ENCODE measurements at places on chromosomes 4 and X.
A peak's percentile ranks its signal among the peaks of the same experiment; 100 is the strongest.

DNA sequence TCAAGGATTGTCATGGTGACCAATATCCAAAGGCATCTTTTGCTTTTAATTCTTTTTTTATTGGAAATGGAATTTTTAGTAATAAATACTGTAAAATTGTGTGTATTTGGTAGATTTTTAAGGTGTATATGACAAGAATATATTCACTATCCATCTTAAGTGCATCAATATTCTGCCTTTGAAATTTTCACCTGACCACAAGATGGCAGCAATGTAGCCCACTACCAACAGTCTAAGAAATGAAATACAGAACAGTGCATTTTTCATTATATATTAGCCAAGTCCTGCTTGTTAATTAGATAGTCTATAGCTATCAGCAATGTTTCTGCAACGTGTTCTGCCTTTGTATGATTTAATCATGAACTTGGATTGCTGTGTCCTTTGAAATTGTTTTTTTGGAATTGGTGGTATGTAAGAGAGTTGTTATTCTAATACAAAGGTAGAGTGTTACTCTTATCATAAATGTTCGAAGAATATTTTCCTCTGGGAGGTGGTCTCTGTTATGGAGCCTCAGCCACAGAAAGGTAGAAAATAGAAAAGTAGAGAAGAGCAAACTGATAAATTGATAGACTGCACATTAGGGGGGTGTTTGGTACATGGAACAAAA is 38.2 kb downstream of the HPGDS start:
- no peak for DNase-seq

GRCh38 chr4:119679251-119679650 is 50.6 kb upstream of the PDE5A start:
- DNase-seq, result no peak

DNA sequence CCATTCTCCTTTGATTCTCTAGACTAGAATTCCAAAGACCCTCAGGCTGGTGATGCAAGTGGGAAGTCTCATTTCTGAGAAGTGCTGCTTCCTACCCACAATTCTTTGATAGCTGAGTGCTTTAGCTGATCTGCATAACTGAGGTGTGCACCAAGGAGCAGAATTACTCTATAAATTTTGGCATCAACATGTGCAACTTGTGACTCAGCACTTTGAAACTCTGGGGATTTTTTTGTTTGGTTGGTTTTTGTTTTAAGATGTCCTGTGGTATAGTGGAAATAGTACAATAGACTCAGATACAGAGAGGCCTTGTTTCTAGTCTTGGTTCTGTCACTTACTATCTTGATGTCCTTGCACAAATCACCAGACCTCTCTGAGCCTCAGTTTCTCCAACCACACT is 148.4 kb downstream of the AR start:
- no peak for DNase-seq

DNA sequence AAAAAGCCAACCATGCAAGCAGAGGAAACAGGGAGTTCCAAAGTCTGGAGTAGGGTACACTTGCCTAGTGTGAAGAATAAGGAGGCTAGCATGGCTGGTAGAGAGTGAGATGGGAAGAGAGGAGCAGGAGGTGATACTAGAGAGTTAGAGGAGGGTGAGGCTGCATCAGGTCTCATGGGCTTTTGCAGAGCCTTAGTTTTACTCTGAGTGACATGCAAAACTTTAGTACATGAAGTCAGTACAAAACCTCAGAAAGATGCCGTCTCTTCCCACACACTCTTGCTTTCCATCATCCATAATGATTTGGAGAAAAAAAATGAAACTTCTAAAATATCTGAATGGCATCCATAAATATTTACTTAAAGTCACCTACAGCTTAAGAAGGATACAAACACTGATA is 5.0 kb downstream of the OPRPN start:
- no peak for DNase-seq

DNA sequence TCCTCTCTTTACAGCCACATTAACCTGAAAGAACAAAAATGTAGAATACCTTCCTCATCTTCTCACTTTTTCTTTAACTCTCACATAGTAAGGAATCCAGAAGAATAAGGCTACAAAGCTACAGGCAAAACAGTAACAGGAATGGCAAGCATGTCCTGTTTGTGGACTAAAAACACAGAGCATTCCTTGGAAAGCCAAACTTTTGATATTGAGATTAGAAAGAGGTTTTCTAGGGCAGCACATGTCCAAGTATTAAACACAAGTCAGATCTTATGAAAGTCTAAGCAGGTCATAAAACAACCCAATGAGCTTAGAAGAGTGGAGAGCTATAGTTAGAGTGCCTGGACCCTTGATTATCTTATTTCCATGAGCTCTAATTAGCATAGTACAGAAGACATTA is 58.2 kb upstream of the FAM9C start:
- no peak for DNase-seq

GRCh38 chr4:164731827-164732474 is 22.0 kb upstream of the SMIM31 start:
- DNase-seq, result peak; percentile 40

GRCh38 chrX:100895365-100896075 is 21.4 kb upstream of the NOX1 start:
- no peak for DNase-seq

- DNase-seq, result no peak
Measured at GRCh38 chr4:6001680-6002491, 16.3 kb downstream of the C4orf50 start.

GRCh38 chr4:151882072-151882803 is 121.4 kb upstream of the GATB start:
- no peak for DNase-seq

- DNase-seq, result no peak
Measured at GRCh38 chrX:139691843-139692505, 16.0 kb downstream of the MCF2 start.

DNA sequence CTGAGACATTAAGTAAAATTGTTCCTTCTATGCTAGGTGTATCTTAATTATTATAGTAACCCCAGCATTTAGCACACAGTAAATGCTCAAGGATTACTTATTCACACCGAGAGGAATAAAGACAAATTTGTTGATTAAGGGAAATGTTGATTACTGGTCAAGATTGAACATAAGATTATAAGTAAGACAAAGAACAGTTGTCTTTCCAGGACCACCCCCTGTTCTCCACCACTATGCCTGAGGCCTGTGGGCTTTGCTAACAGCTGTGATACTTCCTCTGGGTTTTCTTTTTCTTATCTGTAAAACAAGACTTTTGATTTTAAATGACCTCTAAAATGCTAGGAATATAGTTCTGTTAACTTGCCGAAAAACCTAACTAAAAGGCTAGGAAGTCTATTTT is 128.0 kb downstream of the DCLK2 start:
- DNase-seq, result no peak

DNA sequence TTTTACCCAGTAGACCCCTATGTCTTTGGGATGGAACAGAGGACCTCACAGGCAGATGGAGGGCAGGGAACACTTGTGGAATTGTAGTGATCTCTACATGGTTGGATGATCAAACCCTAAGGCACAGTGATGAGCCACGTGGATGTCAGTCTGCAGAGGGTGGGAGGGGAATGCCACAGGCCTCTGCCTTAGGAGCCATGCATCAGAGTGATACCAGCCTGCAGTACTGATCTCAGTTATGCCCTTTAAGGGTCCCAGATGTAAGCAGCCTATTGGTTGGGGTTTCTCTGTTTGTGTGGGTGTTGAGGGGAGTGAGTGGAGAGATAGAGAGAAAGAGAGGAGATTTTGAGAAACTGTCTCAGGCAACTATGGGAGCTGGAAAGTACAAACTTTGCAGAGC is 39.9 kb upstream of the XAGE1B start:
- DNase-seq, result no peak

GRCh38 chr4:115484479-115484878 is 371.1 kb upstream of the NDST4 start:
- no peak for DNase-seq

GRCh38 chr4:89101256-89102161 is 9.8 kb upstream of the TIGD2 start:
- DNase-seq, result no peak

DNA sequence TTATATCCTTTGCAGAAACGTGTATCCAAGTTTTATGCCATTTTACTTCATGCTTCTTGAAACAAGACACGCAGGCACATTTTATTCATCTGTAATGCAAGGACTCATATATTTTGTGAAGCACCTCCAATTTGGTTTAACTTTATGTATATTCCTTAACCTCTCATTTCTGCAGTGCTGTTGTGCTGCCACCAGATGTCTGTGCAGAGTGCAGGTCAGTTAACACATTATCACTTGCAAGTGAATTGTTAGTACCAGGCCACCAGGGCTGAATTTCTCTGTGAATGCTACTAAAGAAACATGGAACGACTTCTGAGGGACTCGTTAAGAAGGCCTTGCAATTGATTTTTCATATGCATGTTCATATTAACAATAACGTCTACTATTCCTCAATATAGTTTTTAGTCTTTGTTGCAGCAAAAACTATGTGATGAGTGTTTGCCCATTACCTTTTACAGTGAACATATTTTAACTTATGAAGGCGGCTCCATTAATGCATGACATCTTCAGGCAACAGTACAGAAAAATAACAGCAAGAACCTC is 770.3 kb downstream of the NLGN4X start:
- DNase-seq, result no peak

DNA sequence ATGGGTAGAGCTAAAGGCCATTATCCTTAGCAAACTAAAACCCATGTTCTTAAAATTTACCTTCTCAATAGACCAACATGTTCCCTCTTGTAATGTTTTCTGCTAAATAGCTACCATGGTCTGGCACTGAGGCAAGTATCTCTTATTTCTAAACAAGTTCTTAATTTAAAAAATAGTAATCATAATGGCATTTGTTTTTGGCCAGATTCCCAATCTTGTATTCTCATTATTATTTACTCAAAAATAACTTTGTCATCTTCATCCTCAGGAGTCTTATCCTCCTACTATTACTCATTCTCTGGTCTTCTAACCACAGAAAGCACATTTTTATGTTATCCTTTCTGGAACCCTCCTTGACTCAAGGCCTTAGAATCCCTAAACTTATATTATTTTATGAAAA is 931.2 kb downstream of the CCSER1 start:
- no peak for DNase-seq

Measured in activated CD4-positive, CD25-positive, alpha-beta regulatory T cell treated with anti-CD3 and anti-CD28 coated beads, Interleukin-2, amount 50 U/mL, for 72 hours (primary cell).